Posterior cingulate gyrus (tissue), 11 donors: ENCODE measurements at places on chromosomes 6 and 20.

DNA sequence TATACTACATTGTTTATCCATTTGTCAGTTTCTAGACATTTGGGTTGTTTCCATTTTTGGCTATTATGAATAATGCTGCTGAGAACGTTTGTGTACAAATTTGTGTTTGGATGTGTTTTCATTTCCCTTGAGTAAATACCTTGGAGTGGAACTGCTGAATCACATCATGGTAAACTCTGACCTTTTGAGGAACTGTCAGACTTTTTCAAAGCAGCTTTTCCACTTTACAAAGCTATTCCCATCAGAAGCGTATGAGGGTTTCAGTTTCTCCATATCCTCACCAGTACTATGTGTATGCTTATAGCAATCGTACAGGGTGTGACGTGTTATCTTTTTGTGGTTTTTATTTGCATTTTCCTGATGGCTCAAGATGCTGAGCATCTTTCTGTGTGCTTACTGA, 103.7 kb downstream of the MYO6 start:
- DNase-seq, result no peak

DNA sequence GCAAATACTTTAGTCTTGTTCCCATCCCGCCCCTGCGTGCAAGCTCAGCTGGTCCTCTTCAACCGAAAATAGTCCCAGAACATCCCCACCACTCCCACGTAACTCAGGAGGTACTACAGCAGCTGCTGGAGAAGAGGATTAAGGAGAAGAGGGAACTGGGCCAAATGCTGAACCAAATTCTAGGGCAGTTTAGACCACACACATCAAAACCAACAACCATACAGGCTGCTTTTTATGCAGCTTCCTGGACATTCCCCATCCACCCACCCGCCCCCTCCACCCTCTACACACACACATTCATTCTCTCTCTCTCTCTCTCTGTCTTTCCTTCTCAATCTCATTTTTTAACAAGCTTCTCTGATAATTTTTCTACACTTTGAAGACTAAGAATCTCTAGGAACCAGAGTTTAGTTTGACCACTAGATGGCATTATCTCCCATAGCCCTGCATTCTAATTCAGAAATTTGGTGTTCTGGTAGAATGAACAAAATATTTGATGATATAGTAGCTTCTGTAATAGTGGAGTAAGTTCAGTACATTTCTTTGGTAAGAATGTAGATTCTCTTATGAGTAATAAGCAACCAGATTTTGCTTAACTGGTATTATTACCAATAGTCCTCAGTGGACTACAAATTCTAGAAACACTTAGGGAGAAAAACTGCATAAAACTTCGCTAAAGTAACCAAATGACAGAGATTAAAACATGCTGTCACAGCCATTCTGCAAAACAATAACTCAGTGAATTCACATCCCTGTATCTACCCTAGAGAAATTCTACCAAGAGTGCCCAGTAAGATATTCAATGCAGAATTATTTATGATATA, 52.1 kb upstream of the BEND6 start:
- DNase-seq, result peak; percentile 82

DNA sequence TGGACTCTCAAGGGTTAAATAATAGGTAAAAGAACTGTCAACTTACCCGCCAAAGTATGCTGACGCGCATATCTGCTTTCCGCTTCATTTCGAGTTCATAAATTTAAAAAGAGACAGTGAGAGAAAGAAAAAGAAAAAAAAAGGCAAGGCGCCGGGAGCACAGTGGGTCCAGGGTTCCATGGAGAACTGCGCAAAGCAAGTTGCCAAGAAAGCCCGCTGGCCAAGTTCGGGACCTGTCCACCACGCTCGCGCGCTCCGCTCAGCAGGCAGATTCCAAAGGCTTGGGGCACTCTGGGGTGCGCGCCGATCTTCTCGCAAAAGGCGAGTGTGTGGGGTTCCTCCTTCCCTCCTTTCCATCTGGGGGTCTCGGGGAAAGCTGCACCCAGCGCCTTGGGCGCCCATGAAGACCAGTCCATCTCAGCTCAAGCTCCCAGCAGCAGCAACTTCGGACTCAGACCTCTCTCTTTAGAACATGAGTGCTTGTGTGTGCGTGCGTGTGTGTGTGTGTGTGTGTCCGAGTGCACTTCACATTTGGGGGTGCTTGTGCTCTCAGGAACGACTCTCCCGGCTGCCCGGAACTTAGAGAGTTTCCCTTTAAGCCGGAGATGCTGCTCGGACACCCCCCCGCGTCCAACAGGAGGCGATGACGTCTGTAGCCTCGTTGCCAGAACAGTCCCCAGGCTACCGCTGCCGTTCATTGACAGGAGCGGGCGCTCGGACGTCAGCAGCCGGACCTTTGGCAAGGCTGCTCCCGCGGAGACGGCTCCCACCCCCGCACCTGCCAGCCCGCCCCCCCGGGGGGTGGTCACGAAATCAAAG, 180.0 kb downstream of the TBXT start:
- peak; percentile 80 for DNase-seq

DNA sequence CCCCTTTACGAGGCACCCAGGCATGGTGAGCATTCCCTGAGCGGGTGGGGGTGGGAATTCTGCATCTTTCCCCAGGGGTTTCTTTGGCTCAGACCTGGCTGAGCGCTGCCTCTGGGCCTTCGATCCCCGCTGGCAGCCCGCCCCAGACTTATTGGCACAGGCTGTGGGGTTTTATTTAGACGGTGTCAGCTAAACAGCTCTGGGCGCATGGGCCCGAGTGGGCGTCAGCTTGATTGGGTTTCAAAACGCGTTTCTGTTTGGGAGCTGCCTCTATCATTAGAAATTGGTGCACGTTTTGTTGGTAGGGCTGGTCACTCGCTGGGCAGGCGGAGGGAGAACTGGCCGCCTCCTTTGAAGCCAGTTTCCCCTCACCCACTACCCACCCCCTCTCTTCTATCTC, 21.0 kb downstream of the PMEPA1 start:
- DNase-seq, result peak; percentile 52

DNA sequence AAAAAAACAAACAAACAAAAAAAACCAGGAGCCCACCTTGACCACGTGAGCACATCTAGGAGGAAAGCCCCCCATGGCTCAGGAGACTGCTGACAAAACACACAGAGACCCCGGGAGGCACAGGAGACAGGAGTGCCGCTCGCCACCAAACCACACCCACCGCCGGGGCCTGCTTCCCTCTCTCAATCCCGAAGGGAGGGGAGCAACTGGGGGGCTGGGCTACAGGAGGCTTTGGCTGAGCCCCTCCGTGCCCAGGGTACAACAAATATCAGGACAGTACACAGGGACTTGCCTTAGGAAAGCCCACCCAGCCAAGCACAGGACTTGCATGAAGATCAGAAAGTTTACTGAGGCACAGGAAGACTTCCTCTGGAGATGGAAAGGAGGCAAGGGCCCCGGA, 102.5 kb downstream of the TAF4 start:
- no peak for DNase-seq

- DNase-seq, result no peak
Measured at GRCh38 chr6:135053406-135053805, 1.2 kb downstream of the HBS1L start.

- no peak for DNase-seq
Measured at GRCh38 chr6:134437376-134437775, 119.5 kb upstream of the SGK1 start.

DNA sequence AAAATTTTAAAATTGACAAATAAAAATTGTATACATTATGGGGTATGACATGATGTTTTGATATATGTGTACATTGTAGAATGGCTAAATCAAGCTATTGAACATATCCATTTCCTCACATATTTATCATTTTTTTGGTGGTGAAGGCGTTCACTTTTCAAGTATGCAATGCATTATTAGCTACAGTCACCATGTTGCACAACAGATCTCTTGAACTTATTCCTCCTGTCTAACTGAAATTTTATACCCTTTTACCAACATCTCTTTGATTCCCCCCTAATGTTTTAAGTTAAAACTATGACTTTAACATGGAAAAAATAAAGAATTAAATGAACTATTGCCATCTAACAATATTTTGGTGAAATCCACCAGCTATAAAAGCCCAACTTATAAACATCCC, 65.2 kb upstream of the UST start:
- DNase-seq, result no peak

GRCh38 chr6:10613723-10614122, 80.7 kb downstream of the C6orf52 start:
- no peak for DNase-seq

DNA sequence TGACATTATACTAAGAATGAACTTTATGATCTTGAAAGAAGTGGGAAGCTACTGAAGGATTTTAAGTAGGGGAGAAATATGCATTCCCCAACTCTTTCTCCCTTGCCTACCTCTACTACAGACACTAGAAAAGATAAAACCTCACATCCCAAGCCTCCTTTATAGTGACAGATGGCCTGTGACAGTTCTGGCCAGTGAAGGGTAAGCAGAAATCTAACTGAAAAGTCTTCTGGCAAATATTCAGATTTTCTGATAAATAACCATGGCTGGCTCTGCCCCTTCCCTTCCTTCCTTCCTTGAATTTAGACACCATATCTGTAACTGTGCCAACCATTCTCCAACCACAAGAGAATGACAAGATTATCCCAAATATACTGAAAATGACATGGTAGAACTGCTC, 10.2 kb upstream of the BEND6 start:
- no peak for DNase-seq

GRCh38 chr20:39766333-39766732, 804.2 kb downstream of the DHX35 start:
- no peak for DNase-seq

DNA sequence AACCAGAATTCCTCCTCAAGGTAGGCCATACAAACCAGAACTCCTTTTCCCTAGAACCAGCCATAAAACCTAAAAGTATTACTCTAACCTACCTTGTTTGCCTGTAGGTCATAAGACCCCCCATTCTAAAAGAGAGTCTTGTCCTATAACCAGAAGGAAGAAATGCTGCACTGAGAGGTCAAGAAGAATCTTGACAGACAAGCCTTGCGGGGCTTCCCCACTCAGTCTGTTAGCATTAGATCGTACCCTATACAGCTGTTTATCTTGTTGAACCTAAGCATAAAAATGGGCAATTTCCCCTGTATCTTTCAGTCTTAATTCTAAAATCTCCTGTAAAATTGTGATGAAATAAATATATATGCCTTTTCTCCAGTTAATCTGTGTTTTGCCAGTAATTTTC, 52.3 kb upstream of the HFE start:
- no peak for DNase-seq

DNA sequence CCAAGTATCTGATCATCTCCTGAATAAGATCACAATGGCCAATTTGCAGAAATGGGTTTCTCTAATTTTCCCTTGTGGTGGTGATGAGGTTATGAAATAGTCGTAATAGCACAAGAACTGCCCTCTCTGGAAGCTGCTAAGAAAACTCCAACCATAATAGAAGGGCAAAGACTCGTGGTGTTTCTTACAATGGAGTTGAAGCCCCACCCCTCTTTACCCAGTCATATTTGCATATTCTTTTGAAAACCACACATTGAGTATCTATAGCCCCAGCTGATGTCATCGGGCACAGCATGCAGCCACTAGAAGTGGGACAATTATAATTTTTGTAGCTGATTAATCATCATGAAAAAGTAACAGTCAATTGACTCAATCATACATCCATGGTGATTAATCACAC, 452.1 kb upstream of the POU3F2 start:
- DNase-seq, result no peak

DNA sequence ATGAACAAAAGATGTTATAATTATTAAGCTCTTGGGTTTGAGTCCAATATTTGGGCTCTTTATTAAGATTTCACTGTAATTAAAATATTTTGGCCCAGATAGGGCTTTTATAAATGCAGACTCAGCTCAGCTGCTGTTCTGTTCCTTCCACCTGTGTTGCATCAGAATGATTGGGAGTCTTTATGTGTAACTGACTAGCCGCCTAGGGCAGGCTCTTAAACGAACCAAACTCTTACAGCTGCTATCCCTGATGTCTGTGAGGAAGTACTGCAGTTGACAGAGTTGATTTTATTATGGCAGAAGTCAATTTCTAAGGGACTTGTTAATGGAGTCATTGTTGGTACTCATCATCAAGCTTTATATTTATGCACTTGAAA, 144.7 kb downstream of the MYO6 start:
- no peak for DNase-seq

DNA sequence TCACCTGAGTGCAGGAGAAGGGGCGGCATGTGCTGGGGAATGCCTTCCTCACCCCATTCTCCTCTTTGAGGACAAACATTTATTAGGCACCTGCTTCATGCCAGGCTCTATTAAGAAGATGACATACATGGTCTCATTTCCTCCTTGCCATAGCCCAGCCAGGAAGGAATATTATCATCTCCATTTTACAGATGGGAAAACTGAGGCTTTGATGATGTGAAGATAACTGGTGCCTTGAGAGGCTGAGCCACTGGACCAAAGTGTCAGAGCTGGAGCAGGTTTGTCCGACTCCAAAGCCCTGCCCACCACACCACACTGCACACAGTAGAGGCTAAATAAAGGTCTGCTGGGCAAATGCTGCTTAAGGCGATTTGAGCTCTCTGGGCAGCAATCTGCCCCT, 37.2 kb downstream of the FAM110A start:
- DNase-seq, result no peak

- no peak for DNase-seq
Measured at GRCh38 chr6:168888102-168888501, 365.5 kb downstream of the THBS2 start.

GRCh38 chr6:86791476-86791875, 145.9 kb upstream of the HTR1E start:
- DNase-seq, result no peak
